ENCODE measurements at places on chromosomes 16 and 17.

- no peak for DNase-seq
Observed at GRCh38 chr16:10859658-10860057, 17.3 kb upstream of the CIITA start.

- no peak for DNase-seq
Observed at GRCh38 chr16:83599789-83600462, 207.9 kb upstream of the HSBP1 start.

- DNase-seq, result no peak
Observed at GRCh38 chr16:49588026-49588425, 214.4 kb downstream of the C16orf78 start.

DNA sequence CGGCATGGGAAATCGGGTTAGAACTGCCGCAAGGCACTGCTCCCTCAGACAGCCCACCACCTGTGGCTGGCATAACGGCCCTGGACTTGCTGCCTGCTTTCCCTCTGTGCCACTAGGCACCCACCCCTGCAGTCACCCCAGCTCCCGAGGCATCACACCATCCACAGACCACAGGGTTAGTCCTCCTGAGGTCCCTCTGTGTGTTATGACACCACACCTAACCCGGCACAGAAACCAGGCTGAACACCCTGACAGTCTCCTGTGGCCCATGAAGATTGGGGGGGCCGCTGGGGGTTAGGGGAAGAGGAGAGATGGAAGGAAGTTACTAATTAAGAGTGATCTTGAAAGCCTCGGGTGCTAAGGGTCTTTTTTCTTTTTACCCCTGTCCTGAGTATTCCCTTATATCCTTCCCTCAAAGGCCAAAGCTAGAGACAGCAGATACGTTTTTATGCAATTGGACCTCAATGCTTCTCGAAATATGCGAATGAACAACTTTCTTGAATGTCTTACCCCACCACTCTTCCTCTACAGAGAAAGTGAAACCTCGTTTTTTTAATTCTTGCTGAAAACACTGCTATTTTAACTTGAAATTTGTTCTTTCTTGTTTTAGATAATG lies 7.0 kb downstream of the CYTH1 start:
- no peak for DNase-seq

DNA sequence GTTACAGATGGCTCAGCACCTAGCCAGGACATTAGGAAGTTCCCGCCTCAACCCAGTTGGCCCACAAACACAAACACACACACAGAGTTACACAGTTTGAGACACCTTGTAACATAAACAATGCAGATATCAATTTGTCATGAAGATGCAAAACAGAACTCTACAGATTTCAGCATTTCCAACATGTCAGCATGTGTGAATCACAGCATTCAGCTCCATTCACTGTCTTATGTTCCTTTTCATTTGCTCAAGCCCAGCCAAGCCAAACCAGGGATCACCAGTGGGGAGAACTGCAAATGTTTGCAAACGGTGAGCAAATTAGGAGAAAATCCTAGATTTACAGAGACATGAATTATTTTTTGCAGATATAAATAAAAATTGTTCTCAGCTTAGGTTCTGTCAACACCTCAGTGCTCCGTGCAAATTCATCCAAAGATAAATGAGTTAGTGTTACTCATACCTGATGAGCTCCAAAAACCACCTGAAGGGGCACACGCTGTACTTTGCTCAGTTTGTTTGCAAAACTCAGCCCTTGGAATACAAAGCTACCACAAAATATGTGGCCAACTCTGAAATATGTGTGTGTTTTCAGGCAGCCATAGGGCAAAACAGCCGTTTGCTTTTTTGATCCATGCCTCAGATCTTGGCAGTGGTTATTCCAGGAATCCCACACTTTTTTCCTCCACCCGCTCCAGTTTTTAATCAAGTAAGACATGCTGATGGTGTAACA lies 16.3 kb upstream of the COX10 start:
- DNase-seq, result no peak

DNA sequence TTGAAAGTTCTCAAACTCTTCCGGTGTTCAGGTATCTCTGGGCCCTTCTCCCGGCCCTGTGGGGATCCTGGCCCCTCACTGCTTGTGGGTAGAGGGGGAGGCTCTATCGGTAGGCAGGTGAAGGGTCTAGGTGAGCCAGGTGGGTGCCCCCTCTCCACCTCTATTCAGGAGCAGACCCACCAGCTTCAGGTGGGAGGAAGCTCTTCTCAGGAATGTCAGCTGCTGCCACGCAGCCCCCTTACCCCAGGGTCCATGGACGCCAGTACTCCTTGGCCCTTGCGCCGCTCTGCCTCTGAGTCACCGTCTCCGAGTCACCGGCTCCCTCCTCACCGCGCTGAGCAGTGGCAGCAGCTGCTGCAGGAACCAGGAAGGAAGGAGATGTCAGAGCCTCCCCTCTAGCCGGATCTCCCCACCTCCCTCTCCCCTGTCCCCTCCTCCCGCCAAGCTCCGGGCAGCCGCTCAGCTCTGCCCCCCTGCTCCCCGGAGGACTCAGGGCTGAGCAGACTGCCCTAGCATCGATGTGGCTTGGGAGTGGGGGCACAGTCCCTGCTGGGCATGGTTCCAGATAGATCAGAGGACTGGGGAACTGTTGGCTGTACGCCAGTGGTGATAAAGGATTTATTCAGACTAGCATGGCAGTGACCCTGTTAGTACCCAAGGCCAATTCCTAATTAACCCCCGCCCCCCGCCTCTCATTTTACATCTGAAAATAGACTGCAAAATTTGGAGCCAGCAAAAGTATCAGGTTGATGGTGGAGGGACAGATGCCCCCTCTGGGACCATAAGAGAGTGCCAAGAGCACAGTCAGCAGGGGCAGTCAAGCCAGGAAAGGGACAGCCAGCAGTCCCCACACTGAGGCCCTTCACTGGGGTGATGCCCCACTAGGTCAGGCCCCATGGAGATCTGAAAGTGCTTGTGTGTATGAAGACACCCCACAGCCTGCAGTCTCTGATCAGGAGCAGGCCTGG lies at the start of gene OSBPL7:
Gene OSBPL7, minus strand, starts transcription at position 371 of the 968 bp plus-strand sequence. CDS start 1,516 bp downstream, outside the sequence.
- DNase-seq, result peak; percentile 95

DNA sequence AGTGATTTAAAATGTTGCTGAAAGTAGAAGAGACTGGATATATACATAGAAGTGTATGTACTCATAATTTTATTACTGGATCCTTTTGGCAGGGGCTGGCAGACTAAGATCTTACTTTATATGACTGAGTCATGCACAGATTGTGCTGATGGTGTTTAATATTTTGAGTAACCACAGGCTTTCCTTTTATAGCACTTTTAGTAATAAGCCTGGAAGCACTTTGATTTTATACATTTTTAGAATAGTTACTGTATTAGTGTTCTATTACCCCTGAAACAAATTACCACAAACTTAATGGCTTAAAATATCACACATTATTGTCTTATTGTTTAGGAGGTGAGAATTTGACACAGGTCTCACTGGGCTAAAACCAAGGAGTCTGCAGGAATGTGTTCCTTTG lies 113.4 kb upstream of the CDH8 start:
- DNase-seq, result no peak

DNA sequence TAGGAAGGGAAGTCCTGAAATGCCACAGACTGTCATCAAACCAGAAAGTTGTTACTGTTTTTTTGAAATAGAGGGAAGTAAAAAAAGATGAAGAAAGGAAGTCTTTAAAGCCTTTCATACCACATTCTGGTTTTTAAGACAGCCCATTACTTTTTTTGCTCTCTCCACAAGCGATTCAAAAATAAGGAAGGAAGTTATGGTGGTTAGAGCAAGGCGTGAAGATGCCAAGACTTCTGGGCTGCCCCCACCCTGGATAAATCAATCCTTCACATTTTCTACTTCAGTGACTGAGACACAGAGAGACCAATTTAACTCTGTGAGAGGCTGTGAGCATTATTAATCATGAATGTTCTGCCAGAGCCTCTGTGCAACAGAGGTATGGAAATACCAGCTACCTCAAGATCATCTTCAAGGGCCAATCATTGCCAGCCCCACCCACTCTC lies 82.3 kb upstream of the BCAR1 start:
- DNase-seq, result no peak

DNA sequence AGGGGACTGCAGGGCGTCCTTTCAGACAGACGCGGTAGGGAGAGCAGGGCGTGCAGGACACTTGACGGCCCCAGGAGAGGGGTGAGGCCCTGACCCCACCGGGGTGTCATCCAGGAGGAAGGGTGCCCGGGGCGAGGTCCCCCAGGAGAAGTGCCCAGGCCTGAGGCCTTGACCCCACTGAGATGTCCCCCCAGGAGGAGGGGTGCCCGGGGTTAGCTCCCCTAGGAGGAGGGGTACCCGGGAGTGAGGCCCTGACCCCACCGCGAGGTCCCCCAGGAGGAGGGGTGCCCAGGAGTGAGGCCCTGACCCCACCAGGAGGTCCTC lies 27.2 kb upstream of the METRNL start:
- DNase-seq, result no peak

GRCh38 chr17:64772845-64773299 lies 110.8 kb upstream of the SMURF2 start:
- no peak for DNase-seq

DNA sequence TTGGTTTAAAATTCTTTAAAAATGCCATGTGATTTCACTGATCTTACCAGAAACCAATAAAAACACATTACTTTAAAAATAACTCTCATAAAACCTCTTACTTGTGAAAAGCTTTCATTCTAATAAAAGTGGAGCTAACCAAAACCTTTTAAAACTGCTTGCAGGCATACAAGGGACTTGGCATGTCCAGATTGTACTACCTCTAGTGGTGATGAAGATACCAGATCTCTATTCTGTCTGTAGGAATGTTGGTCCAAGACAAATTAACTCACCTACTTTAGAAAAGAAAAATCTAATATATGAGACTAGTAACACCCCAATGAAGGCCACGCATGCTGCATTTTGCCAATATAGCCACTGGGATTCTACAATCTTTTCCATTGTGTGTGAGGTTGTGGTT lies 151.0 kb upstream of the SALL1 start:
- DNase-seq, result no peak

GRCh38 chr16:2212362-2213324 lies 2.0 kb upstream of the BRICD5 start:
- DNase-seq, result peak; percentile 73

DNA sequence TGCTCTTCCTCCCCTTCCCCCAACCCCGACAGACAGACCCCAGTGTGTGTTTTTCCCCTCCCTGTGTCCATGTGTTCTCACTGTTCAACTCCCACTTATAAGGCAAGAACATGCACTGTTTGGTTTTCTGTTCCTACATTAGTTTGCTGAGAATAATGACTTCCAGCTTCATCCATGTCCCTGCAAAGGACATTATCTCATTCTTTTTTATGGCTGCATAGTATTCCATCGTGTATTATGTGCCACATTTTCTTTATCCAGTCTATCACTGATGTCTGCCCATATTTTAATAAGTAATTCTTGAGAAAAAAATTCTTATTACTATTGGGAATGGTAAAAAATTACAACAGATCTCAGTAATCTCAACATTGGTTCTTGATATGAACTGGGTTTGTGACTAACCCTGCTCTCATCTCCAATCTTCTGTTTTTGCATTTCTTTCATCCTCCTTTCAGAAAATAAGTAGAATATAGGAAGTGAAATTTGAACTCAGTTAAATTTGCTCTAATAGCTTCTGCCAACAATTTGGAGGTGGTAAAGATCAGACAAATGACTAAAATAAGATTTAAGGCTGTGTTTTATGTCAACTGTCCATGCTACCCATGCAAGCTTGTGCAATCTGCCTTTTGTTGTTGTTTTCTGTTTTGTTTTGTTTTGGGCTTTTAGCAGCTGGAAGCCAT lies 11.1 kb downstream of the MARF1 start:
- no peak for DNase-seq

GRCh38 chr16:56871172-56871593 lies 6.2 kb downstream of the SLC12A3 start:
- DNase-seq, result peak; percentile 13

DNA sequence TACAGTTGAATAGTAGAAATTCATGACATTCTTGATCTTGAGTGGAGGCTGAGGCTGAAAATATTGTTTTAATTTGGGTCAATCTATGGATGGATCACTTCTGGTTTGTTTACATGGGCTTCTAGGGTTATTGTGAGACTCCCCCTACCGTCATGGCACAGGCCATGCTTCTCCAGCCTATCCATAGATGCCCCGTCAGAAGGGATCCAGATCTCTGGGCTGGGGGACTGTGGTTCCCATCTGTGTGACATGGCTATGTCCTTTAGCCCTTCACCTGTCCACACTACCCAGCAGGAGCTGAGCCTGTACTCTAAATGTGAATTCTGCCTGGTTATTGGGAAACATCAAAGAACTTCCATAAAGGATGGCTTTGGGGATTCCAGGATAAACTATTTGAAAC lies 160.4 kb downstream of the ABCC12 start:
- DNase-seq, result no peak

GRCh38 chr16:60371591-60371990 lies 1637.5 kb upstream of the GOT2 start:
- DNase-seq, result no peak

DNA sequence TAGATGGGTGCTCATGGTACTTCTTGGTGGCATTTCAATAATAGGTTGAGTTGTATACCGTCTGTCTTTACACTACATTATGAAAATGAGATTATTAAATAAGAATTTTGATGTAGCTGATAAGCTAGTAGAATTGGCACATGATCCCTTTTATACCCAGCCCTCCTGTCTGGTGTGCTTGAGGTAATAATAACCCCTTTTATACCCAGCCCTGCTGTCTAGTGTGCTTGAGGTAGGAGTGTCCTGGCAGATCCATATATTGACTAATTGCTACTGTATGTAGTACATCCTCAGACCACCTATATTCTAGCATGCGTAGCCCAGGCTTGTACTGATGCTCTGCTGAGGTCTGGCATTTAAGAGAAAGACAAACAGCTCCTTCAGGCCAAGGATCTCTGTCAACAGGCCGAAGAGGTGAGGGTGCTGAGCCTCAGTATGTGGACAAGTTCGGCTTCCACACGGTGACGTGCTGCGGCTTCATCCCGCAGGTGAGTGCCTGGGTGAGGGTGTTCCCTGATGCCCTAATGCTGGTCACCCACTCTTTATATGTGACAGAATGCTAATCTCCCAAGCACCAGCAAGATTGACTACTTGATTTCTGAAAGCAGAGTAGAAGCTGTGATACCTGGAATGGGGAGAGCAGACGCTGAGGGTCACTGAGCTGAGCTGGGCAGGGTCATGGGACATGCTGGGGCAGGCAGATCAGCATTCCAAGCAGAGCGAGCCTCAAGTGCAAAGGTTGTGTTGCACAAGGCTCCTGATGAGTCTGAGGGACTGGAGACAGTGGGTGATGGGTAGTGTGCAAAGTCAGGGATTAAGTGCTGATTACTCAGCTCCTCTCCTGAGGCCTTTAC lies 5.7 kb downstream of the FN3K start:
- no peak for DNase-seq

GRCh38 chr17:8365143-8365542 lies 11.4 kb downstream of the KRABD2 start:
- DNase-seq, result no peak

DNA sequence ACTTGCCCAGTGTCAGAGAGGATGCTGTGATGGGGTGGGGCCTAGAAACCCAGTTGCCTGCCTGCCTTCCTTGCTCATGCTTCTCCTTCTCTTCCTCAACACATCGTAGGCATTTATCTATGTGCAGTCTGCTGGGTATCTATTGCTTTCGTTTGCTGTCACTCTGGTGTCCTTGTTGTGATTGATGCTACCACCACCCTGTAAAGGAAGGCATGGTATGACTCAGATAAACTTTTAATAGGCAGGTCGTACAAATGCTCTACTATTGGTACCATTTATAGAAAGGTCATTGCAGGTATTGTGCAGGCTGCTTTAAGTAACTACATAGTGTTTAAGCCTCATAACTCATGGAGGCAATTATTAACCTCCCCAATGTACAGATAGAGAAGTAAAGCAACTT lies 368.9 kb downstream of the UTP18 start:
- no peak for DNase-seq

GRCh38 chr17:82590881-82591539 lies 57.2 kb downstream of the WDR45B start:
- DNase-seq, result no peak

GRCh38 chr16:55502801-55503366 lies 6.0 kb upstream of the LPCAT2 start:
- DNase-seq, result no peak

All from RKO (cell line).